ENCODE measurements at places on chromosomes 7 and 10.
A peak's percentile ranks its signal among the peaks of the same experiment; 100 is the strongest.

DNA sequence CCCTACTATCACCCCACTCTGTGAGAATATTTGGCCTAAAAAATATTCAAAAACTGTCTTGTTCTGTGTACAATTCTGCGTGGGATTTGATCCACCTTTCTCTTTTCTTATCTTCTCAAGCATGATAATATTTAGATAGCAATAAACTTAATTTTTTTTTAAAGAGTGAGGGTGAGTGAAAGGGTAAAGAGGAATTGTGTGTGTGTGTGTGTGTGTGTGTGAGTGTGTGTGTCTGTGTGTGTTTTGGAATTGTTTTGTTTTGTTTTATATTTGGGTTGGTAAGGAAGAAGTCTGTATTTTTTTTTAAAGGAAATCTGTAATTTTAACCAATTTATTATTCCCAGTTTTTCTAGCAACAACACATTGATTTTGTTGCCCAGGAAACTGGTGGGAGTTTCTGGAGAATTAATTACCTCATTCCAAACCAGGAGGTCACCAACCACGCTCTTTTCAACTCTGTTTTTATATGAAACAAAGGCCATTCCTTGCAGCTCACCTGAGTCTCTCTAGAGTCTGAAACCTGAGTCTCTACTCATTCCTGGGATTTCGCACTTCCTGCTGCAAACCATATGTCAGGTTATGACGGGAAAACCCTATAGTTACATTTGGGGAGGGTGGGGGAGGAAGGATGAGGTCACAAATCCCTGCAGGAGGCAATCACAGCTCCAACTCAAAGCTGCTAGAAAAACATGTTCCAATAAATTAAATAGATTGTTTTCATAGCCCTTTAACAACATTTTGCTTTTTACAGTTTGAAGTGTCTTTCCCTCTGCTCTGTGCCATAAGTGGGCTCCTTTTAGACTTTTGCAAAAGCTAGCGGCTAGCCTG is 38.1 kb upstream of the XPNPEP1 start:
- DNase-seq: no peak

DNA sequence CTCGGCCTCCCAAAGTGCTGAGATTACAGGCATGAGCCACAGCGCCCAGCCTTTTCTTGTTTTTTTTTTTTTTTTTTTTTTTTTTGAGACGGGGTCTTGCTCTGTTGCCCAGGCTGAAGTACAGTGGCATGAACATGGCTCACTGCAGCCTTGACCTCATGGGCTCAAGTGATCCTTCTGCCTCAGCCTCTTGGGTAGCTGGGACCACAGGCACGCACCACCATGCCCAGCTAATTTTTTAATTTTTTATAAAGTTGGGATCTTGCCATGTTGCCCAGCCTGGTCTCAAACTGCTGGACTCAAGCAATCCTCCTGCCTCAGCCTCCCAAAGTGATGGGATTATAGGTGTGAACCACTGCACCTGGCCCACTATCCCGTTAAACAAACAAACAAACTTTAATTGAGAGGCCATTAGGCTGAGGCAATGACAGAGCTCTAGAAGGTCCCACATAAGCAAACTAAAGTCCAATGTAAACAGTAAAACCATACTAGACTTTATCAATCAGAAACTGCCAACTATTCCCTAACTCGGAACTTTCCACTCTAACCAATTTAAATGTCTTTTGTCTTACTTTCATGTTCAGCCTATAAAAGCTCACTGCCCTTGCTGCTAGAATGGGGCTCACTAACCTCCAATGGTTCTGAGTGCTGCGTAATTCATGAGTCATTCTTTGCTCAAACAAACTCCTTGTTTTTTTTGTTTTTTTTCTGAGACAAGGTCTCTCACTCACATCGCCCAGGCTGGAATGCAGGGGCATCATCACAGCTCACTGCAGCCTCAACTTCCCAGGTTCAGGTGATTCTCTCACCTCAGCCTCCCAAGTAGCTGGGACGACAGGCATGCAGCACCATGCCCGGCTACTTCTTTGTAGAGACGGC is 1.9 kb downstream of the DHX32 start:
- peak; percentile 67 for DNase-seq

- no peak for DNase-seq
Measured at GRCh38 chr7:70487428-70487827, 644.5 kb upstream of the GALNT17 start.

GRCh38 chr10:96642973-96643372 is 56.2 kb upstream of the TM9SF3 start:
- DNase-seq: peak; percentile 28

DNA sequence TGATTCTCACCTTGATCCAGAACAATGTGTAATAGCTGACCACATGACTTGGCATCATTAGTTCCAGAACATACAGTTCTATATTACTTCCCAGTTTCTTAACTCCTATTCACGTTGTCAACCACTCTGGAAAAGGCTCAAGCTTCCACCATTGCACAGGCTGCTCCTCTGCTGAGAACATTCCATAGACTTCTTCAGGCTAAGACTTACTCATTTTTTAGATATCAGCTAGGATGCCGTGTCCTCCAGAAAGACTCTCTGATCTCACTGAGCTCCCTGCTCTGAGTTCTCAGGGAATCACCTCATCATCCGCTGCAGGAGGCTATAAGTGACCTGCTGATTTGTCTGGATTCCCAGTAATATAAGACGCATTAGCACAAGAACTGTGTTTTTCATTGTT is 73.1 kb downstream of the HTR7 start:
- no peak for DNase-seq

DNA sequence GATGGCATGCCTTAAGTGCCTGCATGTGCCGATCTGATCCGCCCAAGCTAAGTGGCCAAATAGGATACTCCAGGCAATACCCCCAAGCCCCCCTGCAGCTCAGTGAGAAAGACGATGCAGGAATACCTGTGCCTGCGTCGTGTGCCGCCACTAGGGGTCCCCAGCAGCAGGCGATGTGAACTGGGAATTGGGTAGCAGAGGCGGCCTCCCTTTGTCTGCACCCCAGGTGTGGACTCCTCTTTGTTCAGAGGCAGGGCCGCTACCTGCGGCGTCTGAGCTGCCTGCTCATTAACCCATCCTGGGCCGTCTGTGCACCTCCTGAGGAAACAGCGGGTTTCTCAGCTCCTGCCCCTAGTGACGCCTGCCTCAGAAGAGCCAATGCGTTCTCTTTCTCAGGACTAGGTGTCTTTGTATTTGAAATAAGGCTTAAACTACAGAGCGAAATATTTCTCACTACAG is 4.8 kb upstream of the CHN2 start:
- DNase-seq: peak; percentile 18

- no peak for DNase-seq
Measured at GRCh38 chr7:54689394-54690049, 69.5 kb downstream of the SEC61G start.

GRCh38 chr10:16686054-16686902 is 130.9 kb downstream of the RSU1 start:
- DNase-seq: no peak

- DNase-seq: no peak
Measured at GRCh38 chr10:54469587-54470323, 331.3 kb downstream of the PCDH15 start.

- no peak for DNase-seq
Measured at GRCh38 chr10:36817898-36818297, 307.5 kb upstream of the ANKRD30A start.

DNA sequence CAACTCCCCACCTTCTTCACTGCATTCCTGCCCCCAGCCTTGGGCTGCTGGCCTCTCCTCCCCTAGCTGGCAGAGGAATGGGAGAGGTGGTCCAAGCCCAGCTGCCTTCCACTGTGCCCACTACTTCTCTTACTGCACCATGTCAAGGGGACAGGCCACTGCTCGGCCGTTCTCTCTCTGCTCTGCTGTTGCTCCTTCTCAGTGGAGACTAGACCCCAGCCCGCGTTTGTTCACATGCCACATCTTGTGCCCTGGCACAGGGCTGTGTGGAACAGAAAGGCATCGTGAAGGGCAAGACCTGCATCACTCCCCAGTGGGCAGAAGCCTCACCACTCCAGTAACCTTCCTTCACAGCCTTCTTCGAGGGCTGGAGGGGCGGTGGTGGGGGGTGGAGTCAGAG is 711 bp upstream of the CDHR3 start:
- no peak for DNase-seq

GRCh38 chr7:92949748-92950147 is 113.4 kb upstream of the CDK6 start:
- DNase-seq: no peak

- DNase-seq: no peak
Measured at GRCh38 chr7:103955985-103956384, 33.5 kb downstream of the RELN start.

GRCh38 chr7:10120936-10121335 is 852.7 kb upstream of the PHF14 start:
- DNase-seq: no peak

DNA sequence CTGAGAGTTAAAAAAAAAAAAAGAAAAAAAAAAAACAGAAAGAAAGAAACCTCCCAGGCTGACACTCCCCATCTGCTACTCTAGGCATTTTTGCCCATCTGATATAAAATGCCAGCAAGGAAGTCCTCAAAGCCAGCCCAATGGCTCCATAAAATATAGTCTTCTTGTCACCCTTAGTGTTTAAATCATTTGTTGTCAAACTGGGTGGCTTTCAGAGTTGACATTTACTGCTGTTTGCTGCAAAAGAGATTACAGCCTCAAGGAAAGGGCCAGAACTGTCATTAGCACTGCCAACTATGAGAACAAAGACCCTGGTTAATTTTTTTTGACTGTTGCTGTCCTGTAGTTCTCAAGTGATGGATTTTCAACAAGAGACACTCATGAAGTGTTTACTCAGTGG is 86.5 kb downstream of the TRIL start:
- no peak for DNase-seq

DNA sequence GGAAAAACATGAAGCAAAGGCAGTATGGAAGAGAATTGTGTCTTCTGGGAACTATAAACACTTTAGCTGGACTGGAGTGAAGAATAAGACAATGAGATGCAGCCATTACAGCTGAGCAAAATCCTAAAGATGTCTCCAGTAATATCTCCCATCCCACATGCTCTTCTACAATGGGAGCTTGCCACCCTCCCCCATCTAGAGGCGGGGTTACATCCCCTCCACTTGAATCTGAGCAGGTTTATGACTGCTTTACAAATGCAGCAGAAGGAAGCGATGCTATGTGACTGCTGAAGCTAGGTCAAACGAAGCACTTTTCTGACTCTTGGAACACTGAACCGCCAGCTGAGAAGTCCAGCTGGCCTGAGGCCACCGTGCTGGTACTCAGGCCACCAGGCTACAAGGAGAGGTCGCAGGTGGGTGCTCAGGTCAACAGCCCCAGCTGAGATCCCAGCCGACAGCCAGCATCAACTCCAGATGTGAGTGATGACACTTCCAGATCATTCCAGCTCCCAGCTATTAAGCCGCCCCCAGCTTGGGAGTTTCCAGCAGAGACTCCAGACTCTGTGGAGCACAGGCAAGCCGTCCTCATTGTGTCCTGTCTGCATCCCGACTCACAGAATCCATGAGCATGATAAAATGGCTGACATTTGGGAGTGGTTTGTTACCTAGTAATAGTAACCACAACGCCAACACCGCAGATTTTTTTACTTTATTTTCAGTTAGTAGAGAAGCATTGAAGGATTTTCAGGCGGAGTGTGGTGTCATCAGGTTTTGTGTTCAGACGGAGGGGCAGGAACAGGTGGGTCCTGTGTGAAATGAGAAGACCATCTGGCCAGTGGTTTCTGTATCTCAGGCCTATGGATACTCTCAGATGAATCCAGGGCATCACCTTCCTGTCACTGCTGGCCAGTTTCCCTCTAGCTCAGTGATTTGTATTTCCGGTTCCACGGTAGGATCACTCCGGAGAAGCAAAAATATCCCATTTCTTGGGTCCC is 89.3 kb downstream of the NPY start:
- DNase-seq: no peak

GRCh38 chr10:62106929-62107519 is 161.6 kb downstream of the RTKN2 start:
- DNase-seq: no peak

DNA sequence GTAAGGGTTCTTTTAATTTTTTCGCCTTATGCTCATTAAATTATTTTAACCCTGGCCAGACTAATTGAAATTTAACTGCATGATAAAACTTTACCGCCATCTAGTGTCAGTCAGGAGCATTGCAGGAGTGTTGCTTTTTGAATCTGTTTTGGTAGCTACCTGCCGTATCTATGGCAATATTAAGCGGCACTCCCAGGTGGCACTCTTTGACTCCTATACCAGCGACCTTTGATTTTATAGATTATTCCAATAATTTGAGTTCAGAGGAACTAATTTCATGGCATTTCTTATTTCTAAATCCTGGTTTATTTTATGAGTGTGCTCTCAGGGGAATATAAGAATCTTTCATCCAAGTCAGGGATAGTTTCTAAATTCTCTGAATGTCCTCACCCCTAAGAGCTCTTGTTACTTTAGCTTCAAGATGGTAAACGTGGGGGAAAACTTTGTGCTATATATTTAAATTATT is 198.9 kb downstream of the REEP3 start:
- peak; percentile 42 for DNase-seq

DNA sequence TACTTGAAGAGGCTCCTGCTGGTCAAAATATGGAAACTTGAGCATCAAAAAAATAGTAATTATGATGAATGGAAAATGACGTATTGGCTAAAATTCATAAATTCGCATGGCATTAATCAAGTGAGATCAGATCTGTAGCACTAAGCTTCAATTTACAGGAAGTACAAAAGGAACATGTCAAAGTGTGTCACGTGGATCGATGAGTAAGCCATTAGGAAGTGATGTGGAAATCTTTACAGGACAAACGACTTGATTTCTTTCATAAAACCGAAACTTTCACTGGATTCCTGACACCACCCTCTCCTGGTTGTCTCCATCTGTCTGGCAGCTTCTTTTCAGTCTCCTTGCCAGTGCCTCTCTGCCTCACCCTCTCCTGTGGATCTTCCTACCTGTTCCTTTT is 25.8 kb downstream of the AKR1C8 start:
- DNase-seq: no peak

DNA sequence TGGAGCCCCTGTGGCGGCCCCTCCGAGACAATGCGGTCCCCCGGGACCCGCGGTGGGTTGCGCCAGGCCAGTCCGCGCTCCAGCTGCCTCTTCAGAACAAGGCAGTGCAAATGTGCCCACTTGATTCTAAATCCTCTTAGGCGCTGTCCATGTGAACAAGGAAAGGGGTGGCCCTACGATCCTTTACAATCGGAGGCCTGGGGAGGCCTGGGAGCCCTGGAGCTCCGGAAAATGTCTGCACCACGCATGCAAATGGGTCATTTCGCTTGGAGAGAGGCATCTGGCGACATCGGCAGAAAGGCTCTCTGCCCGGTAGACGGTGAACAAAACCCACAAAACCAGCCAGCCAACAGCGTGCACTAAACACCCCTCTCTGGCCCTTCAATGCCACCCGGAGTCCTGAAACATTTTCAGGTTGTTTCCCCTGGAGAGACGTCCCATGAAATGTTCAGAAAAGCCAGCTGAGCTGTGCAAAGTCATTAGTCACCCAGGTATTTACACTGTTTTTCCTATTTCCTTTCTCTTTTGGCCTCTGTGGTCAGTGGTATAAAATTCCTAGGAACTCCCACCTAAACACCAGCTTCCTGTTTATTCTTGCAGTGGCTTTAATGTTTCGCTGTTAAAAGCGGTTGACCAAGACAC is 102.8 kb upstream of the ZNF438 start:
- peak; percentile 57 for DNase-seq

- DNase-seq: no peak
Measured at GRCh38 chr7:111049971-111050680, 40.8 kb upstream of the LRRN3 start.

Measured in AG10803 (cell line).